Iris pigment epithelial cell (primary cell): ENCODE measurements at places on chromosomes 4 and X.
A peak's percentile ranks its signal among the peaks of the same experiment; 100 is the strongest.

- no peak for DNase-seq
Measured at GRCh38 chr4:183627979-183628588, 30.9 kb downstream of the RWDD4 start.

GRCh38 chr4:1515156-1515555 lies 108.9 kb upstream of the NKX1-1 start:
- DNase-seq, result no peak

DNA sequence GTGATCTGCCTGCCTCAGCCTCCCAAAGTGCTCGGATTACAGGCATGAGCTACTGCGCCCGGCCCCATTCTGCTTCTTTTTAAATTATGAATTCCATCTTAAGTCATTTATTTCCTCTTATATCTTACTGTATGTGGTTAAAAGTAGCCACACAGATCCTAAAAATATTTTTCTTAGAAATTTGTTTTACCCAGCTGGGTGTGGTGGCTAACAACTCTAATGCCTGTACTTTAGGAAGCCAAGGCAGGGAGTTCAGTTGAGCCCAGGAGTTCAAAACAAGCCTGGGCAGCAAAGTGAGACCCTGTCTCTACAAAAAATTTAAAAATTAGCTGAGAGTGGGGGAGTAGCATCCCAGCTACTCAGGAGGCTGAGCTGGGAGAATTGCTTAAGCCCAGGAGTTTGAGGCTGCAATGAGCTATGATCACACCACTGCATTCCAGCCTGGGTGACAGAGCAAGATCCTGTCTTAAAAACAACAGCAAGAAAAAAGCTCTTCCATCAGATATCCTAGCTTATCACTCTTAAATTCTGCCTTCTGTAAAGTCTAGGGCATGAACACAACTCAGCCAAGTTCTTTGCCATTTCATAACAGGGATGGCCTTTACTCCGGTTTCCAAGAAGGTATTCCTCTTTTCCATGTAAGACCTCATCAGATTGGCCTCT lies 15.1 kb upstream of the AFF1 start:
- peak; percentile 61 for DNase-seq

DNA sequence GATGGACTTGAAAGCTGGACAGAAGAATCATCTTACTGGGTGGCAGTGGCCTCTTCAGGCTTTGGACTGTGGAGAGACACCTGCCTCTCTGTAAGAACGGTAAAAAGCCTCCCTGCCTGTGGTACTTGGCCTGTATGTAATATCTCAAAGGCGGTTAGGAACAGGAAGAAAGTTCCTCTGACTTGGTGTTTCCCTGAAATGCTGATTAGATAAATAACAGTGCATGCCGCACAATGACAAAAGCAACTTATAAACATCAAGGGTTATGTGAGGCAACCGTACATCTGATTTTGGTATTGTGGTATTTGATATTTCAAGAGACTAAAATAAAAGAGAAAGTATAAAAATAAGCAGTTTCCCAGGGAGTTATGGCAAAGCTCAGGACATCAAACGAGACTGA lies 92.4 kb upstream of the SORBS2 start:
- no peak for DNase-seq

GRCh38 chrX:42131856-42132255 lies 208.5 kb upstream of the CASK start:
- no peak for DNase-seq

DNA sequence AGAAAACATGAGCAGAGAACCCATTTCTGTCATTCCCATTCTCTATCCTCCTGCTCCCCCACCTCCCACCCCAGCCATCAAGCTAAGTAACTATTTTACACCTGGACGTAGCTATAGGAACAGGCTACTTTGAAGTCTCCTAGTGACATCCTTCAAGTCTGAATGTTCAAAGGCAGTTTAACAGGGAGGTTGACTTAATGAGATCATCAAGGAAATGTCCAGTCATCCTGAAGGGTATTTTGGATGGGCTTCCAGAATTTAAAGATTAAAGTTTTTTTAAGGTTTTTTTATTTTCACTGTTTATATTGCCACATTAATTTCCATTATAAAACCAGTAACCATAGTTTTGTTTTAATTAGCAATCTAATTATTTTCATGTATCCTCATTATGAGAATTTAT lies 41.1 kb downstream of the HPF1 start:
- DNase-seq, result peak; percentile 29

DNA sequence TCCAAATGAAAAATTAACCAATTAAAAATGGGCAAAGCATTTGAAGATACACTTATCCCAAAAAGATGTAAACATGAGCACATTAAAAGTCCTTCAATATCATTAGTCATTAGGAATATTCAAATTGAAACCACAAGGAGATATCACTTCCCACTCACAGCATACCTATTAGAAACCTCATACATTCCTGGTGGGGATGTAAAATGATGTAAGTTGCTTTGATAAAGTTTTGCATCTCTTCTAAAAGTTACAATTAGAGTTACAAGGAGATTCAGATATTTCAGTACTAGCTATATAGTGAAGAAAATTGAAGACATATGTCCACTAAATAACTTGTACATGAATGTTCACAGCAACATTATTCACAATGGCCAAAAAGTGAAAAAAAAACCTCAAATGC lies 1109.3 kb upstream of the LCORL start:
- DNase-seq, result peak; percentile 79

DNA sequence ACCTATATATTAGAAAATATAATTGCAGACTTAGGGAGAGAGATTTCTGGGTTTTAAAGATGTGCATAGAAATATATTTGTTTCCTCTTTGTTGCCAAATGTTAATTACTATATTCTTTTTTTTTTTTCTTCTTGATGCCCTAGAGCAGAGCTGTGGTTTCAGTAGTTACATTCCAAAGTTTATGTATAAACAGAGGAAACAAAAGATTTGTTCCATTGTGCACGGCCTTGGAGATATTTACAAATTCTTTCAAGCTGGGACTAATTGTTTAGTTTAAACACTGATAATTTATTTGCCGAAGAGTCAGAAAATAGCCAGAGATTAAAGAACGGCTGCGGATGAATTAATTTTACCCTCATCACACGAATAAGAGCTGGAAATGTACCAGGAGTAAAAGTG lies 85.1 kb downstream of the USP46 start:
- DNase-seq, result no peak

- DNase-seq, result no peak
Measured at GRCh38 chr4:152278172-152278504, 257.8 kb downstream of the FBXW7 start.

DNA sequence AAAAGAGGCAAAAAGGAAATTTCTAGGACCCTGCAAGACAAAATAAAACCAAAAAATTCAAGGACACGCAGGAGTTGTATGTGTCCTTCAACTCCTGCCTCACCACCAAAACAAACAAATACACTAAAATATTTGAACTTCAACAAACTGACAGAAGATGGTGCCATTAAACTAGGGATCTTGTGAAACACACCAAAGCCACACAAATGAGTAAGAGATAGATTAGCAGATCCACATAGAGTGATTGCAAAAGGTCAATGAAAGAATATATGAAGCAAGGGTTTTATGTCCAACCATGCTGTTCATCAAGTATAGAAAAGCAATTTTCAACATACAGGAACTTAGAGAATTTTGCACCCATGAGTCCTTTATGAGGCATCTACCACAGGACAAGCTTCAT lies 40.1 kb upstream of the SCML1 start:
- DNase-seq, result peak; percentile 38

DNA sequence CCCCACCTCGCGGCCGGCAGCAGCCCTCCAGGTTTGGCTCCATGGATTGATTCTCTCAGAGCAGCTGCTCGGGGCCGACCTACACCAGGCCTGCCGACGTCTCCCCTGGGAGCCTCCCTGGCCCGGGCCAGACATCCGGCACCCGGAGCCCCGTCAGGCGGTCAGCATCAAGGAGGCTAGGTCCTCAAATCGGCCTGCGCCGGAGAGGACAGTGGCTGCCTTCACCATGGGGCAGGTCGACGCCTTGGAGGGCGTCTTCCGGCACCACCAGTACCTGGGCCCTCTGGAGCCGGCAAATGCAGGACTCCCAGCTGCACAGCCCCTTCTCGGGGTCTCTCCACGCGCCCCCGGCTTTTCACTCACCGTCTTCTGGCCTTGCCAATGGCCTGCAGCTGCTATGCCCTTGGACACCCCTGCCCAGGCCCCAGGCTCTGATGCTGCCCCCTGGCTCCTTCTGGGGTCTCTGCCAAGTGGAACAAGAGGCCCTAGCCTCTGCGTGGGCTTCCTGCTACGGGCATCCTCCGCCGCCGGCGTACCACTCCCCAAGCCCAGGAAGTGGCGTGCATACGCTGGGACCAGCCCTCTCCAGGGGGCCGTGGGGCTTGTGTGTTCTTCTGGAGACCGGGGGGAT lies 341.8 kb downstream of the MAGEB5 start:
- no peak for DNase-seq

DNA sequence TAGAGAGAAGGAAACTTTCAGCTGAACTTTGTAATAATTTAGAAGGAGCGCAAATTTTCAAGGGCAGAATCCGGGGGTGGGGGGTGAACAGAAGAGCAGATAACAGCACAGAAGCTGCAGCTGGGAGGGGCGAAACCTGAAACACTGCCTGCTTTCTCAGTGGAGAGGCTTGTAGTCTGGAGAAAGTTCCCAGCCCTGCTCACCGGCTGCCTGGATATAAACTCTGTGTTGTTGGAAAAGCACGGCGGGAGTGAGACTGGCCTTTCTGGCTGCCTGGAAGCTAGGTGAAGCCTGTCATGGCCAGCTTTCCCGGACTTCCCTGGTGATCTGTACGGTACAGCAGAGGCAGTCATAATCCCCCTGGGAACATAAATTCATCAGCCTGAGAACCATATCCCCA lies 1352.1 kb upstream of the DIAPH2 start:
- DNase-seq, result no peak

GRCh38 chrX:101417981-101418841 lies 10.2 kb downstream of the HNRNPH2 start:
- peak; percentile 25 for DNase-seq

- no peak for DNase-seq
Measured at GRCh38 chr4:120724656-120725055, 197.9 kb downstream of the PRDM5 start.

GRCh38 chrX:82458207-82458754 lies 1049.8 kb upstream of the POU3F4 start:
- DNase-seq, result no peak
